ENCODE measurements at places on chromosomes 7 and 10.

- no peak for DNase-seq
Observed at GRCh38 chr7:133409966-133410365, 157.1 kb downstream of the EXOC4 start.

- no peak for DNase-seq
Observed at GRCh38 chr10:13657101-13657680, 70.4 kb downstream of the PRPF18 start.

- no peak for DNase-seq
Observed at GRCh38 chr10:48633381-48634197, 28.7 kb upstream of the ARHGAP22 start.

- DNase-seq = no peak
Observed at GRCh38 chr7:66575398-66575797, 53.3 kb upstream of the KCTD7 start.

GRCh38 chr7:138785587-138786437, 12.0 kb upstream of the TMEM213 start:
- no peak for DNase-seq

DNA sequence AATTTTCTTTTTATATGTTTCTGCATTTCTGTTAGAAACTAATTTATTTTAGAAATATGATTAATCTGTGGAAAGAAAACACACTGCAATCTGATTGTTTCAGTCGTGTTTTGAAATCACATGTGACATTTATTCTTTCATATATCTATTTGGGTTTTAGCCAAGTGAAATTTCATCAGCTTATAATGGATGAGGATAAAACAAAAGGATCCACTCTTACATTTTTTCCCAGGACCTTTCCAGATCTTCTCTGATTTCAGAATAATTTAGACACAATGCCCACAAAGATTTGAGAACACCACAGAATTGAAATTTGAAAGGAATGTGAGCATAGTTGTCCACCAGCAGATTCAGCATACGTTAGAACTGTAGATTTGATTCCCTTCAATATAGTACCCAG, 29.1 kb downstream of the CBLL1 start:
- no peak for DNase-seq

GRCh38 chr7:152392254-152392653, 43.5 kb downstream of the KMT2C start:
- no peak for DNase-seq

GRCh38 chr10:97203220-97203619, 17.5 kb upstream of the SLIT1 start:
- no peak for DNase-seq

- DNase-seq = no peak
Observed at GRCh38 chr7:23454881-23455526, 15.3 kb downstream of the IGF2BP3 start.

GRCh38 chr10:85043207-85043606, 714.8 kb downstream of the CCSER2 start:
- DNase-seq = no peak

DNA sequence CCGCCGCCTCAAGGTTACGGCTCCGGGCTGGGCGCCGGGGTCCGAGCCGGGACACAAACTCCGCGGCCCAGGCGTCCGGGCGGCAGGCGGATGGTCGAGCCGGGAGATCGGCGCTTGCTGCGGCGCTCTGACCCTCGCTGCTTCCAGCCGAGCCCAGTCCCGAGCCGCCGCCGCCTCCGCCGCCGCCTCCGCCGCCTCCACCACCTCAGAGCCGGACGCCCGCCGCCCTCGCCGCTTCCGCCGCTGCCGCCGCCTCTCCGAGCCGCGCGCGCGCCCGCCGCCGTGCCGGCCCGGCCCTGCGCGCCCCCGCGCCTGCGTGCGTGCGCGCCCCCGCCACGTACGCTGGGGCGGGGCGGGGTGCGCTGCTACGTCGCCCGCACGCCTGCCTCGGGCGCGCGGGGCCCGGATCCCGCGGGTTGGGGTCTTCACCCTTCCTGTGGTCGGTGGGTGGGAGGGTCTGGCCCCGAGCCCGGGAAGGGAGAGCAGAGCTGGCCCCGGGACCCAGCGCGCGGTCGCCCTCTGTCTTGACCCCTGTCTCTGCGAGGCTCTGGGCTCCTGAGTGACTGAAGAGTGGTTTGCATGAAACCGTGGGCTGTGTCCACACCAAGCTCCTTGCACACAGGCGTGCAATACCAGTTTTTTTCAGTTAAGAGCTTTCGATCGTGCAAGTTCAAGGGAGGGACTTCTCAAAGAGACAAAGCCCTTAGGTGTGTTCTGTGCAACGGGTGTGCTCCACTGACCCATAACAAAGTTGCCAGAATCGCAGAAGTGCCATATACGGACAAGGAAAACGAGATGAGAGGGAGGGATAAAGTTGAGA, at the start of gene SMURF1:
Gene SMURF1, minus strand, starts transcription at position 256 of the 820 bp plus-strand sequence. CDS start 328 bp downstream, outside the sequence.
- DNase-seq = peak; percentile 76

GRCh38 chr10:122243550-122243949, 27.5 kb upstream of the BTBD16 start:
- DNase-seq = no peak
